Stimulated activated CD4-positive, alpha-beta T cell treated with anti-CD3 and anti-CD28 coated beads, Interleukin-15, amount 100 ng/mL, for 1 hour (primary cell): ENCODE measurements at places on chromosomes 1 and 21.

GRCh38 chr1:177922209-177922608 is 47.6 kb downstream of the SEC16B start:
- no peak for DNase-seq

GRCh38 chr21:35357041-35357780 is 308.1 kb upstream of the RUNX1 start:
- no peak for DNase-seq

DNA sequence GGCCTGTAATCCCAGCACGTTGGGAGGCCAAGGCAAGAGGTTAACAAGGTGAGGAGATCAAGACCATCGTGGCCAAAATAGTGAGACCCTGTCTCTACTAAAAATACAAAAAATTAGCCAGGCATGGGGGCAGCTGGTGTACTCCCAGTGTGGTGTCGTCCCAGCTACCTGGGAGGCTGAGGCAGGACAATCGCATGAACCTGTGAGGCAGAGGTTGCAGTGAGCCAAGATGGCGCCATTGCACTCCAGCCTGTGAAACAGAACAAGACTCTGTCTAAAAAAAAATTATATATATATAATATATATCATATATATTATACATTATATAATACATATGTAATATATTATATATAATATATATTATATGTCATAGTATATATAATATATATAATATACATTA is 249.2 kb upstream of the TPTE start:
- DNase-seq = no peak

- no peak for DNase-seq
Measured at GRCh38 chr1:16258591-16259135, 21.7 kb upstream of the CPLANE2 start.

DNA sequence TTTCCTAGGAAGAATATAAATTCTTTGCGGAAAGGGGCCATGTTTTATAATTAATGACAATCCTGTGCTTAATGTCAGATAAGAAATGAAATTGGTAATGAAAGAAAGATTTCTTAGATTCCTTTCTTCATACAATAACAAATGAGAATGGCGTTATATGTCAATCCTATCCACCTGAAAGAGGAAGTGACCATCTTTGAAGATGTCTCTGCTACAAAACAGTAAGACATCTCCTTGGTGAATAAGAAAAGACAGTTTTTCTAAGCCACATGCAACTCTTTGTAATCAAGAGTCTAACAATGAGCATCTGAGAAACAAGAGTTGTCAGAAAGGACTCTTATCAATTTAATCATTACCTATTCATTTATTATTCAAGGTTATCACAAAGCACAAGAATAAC is 286.0 kb downstream of the VAV3 start:
- DNase-seq = no peak

- DNase-seq = no peak
Measured at GRCh38 chr1:234694661-234695060, 84.7 kb upstream of the IRF2BP2 start.
